ENCODE measurements at places on chromosomes 7 and 10.

DNA sequence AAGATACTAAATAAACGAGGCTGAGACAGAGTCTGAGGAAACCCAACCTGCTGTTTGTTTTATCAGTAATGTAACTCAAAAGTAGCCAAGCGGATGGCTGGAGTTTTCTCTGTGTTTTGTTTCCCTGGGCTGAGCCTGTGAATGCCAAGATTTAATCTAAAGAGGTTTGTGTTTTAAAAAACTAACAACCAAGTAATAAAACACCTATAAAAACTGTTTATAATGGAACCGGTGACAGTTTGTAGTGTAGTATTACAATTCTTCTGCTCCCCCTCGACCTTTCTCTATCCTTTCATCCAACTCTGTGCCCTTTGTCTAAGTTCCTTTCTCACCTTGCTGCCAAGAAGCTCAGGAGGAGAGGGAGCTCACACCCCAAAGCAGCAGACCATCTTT, 2.6 kb upstream of the KAT6B start:
- no peak for DNase-seq

DNA sequence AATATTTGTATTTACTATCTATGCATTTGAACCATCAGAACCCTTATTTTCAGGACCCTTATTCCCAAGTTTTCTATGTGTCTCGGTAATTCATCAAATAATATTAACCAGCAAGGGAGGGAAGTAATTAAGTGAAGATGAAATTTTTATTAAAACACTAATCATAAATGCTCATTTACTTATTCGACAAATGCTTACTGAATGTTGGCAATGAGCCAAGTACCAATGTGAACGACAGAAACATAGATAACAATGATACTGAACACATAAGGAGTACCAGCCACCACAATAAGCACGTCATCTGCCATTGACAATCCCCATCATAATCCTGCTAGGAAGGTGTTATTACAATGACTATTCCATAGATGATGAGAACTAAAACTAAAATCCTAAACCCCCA, 45.5 kb downstream of the GRM8 start:
- no peak for DNase-seq

DNA sequence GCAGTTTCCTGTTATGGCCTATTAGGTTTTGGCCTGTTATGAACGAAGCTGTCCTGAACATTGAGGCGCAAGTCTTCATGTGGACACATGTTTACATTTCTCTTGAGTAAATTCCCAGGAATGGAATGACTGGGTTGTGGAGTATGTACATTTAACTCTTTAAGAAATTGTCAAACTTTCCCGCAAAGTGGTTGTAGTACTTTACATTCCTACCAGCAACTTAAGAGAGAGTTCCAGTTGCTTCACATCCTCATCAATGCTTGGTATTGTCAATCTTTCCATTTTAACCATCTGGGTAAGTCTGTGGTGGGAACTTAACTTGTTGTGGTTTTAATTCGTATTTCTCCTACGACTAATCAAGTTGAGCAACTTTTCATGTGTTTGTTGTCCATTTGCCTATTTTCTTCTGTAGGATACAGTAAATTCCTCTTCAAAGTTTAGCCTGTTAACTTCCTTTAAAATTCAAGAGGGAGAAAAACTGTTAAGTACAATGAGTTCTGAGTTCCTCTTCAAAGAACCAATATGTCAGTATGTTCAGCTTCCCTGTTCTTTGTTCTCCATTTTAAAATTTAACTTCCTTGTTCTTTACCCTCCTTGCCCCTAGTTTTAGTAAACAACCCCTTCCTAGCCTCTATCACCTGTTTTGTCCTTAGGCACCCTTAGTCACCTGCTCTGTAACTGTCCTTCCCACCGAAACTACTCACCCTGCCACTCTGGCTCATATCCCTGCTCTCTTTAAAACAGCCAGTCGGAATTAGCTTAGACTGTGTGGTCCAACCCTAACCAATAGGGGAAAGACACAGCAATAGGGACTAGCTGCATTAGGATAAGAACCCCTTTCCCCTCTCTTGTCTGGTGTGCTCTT, 74.0 kb downstream of the FAM241B start:
- no peak for DNase-seq

- no peak for DNase-seq
These were observed 780 bp downstream of the PLEKHA8 start for GRCh38 chr7:30028749-30029635.

GRCh38 chr7:79272938-79273337, 180.5 kb downstream of the MAGI2 start:
- no peak for DNase-seq

DNA sequence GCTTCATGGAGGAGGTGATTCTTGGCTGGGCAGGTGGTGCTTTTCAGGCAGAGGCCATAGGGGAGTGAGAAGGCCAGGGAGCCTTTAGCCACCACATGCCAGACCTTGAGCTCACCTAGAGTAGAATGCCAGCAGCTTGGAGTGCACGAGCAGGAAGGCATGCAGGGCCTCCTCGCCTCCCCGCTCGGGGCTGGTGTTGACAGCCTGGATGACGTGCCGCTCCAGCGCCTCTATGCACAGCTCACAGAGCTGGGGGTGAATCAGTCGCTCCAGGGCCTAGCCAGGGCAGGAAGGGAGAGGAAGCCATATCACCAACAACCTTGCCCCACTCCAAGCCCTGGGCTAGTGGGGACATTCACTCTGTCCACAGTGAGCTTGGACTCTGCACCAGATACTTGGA, 15.7 kb downstream of the HPS1 start:
- DNase-seq, result no peak

DNA sequence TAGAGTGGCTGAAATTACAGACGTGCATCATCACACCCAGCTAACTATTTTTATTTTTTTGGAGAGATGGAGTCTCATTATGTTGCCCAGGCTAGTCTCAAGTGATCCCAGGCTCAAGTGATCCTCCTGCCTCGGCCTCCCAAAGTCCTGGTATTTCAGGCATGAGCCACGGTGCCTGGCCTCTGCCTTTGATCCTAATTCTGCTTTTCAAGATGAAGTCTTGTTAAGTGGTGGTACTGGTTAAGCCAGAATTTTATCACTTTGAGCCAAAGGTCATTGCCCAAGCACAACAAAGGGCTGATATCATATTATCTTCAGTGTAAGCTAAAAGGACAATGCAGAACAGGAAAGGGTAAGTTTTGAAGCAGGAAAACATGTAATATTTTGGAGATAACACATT, 64.2 kb downstream of the MYOF start:
- no peak for DNase-seq

- DNase-seq, result no peak
These were observed 51.9 kb upstream of the PRKAR1B start for GRCh38 chr7:778968-779451.

DNA sequence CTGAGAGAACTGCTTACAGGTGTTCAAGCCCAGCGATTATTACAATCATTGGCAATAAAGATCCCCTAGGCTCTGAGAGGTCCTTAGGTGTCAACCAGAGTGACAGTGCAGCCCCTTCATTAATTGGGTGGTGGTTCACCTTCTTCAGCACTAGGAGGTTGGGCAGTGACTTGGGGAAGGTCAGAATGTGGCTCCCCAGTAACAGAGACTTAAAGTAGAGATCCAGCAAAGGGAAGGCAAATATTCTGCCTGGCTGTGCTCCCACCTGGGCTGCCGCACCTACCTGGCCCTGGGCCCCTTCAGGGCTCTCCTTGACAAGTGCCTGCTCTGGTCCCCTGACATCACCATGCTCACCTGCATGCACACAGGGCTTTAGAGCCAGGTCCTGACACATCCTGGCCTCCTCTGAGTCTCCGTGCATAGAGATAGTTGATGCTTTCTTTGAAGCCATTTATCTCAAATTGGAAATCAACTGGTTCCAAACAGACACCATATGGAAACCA, 1.9 kb downstream of the CLRN3 start:
- DNase-seq, result no peak

- no peak for DNase-seq
These were observed 188.5 kb upstream of the BMPER start for GRCh38 chr7:33716581-33717477.

DNA sequence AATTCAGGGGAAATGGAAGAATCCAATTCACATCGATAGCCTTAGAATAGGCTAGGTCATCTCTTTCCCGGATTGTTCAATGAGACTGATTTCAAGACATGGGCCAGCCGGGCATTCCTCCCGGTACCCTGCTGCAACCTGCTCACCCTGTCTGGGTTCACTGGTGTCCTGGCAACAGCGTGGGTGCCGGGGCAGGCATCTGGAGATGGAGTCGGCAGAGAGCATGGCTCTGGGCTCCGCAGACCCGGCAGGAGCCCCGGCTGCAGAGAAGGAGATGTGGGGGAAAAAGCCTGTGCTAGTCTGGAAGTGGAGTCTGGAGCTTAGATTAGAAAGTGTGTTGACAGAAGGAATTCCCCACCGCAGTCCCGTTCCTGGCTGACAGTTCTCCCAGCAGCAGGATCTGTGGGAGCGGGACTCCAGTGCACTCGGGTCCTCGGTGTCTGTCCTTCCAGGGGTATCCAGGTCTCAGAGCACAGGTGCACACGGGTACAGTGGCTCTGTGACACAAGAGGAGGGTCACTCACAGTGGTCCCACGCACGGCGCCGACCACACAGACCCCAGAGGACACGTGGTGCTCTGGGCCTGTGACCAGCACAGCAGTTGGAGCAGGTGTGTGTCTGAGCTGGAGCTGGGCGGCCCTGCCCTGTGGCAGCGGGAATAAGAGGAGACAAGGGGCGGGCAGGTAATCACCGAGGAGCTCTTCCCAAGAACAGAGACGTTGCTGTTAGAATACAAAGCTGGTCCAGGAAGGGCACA, 65.7 kb upstream of the PITRM1 start:
- DNase-seq, result no peak

DNA sequence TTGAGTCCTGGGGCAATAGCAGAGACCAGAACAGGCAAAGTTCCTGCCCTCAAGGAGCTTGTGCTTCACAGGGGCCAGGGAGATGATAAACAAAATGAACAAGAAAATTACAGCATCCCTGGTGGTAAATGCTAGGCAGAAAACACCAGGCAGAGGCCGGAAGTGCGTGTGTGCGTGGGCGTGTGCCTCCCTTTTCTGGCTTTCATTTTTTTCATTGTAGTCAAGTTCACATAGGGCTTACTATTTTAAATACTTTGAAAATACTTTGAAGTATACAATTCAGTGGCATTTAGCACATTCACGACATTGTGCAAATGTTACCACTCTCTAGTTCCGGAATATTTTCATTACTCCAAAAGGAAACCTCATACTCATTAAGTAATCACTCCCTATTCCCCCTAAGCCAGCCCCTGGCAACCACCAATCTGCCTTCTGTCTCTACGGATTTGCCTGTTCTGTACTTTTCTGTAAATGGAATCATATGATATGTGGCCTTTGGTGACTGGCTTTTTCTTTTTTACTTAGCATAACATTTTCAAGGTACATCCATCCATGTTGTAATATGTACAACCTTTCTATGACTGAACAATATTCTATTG, 88.1 kb upstream of the PDCD4 start:
- peak; percentile 35 for DNase-seq

GRCh38 chr10:81847675-81848074, 27.3 kb upstream of the NRG3 start:
- no peak for DNase-seq

DNA sequence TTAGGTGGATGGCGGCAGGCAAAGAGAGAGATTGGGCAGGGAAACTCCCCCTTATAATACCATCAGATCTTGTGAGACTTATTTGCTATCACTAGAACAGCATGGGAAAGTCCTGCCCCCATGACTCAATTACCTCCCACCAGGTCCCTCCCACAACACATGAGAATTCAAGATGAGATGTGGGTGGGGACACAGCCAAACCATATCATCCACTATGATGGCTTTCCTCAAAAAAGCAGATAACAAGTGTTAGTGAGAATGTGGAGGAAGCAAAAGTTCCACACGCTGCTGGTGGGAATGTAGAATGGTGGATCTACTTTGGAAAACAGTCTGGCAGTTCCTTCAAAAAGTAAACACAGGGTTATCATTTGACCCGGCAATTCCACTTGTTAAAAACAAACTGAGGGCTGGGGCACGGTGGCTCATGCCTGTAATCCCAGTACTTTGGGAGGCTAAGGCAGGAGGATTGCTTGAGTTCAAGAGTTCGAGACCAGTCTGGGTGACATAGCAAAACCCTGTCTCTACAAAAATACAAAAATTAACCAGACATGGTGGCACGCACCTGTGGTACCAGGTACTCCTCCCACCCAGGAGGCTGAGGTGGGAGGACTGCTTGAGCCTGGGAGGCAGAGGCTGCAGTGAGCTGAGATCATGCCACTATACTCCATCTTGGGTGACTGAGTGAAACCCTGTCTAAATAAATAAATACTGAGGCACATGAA, 161.4 kb upstream of the EEPD1 start:
- no peak for DNase-seq

DNA sequence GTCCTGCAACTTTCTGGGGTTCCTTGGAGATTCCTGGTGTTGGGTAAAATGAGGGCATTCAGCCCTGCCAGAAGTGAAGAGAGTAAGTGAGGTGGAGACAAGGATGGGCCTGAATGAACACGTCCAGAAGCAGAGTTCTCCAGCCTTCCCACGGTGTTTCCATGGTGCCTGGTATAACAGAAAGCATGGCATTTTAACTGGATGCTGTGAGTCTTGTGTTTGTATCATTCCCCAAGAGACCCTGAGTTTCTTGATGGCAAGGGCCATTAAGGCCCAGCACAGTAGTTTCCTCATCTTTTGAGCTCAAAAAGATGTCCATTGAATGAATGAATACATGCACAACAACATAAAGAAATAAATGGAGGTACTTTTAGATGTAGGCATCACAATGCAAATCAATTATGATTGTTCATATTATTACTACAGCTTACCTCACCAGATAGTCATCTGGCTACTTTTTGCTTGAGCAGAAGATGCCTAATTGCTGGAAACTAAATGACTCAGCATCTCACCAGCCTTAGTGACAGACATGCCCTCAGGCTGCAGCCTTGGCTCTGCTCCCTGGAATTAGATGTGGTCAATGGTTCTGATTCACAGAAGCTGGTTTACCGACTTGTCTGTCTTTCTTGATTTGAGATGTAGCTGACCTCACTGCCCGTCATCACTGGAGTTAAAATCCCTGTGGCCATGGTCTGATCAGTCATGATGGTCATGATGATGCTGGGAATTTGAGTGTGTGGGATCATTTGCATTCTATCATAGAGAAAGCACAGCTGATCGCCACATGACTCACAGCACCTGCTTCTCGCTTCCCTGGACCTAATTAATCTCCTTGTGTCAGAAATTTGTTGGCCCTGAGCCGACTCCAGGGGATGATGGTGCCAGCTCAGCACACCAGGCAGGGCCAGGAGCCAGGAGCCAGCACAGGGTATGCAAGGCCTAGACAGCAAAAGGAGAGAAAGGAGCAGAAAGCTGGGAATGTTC, 83.9 kb downstream of the CXCL12 start:
- no peak for DNase-seq
